ENCODE measurements at places on chromosomes 11 and 22.

GRCh38 chr22:48403521-48404403 is 1423.9 kb downstream of the BRD1 start:
- DNase-seq, result no peak

DNA sequence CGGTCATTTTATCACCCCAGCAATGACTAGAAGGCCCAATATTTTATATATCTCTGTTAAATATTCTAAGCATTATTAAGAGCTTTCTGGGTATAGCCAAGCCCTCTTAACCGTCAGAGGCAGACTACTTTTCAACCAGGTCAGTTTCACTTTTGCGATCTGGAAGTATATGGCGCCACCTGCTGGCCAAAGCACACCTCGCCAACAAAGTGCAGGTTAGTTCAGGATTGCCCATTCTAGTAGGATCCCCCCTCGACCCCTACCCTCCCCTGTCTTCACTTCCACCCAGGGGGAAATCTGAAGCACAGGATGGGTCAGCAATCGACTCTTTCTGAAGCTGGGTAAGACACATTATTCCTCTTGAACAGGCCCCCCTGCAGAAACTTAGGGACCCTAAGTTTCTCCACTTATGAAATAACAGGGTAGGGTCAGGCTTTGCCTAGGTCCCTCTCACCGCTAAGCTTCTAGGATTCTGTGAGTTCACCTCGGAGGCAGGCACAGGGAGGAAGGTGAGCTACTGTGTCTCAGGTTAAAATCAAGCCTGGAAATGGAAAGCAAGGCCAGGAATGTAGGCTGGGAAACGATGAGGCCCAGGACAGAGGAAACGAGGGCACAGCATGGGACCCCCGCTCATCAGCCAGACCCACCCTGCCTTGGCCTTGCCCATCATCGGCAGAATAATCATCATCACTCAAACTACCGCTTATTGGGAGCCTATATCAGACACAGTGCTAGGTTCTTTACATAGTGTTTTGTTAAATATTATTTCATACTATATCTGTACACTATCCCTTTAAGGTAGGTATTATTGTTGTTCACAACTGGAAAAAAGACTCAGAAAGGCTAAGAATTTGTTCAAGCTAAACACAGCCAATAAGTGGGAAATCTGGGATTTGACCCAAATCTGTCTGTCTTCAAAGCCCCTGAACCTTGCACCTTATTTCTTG is 35.6 kb downstream of the KCNJ1 start:
- peak; percentile 86 for DNase-seq

GRCh38 chr11:130454491-130455252 is 6.2 kb downstream of the ADAMTS15 start:
- DNase-seq, result no peak

DNA sequence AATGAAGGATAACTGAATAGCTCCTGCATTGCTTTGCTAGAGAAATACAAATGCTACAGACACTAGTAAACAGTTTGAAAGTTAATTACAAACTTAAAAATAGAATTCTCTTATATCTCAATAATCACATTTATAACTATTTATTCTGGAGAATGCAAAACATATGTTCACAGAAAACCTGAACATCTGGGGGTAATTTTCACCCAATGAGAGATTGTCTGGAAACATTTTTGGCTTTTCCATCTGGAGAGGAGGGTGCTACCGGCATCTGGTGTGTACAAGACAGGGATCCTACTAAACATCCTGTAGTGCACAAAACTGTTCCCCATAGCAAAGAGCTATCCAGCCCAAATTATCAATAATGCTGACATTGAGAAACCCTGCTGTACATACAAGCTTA is 378.4 kb upstream of the CHORDC1 start:
- no peak for DNase-seq

DNA sequence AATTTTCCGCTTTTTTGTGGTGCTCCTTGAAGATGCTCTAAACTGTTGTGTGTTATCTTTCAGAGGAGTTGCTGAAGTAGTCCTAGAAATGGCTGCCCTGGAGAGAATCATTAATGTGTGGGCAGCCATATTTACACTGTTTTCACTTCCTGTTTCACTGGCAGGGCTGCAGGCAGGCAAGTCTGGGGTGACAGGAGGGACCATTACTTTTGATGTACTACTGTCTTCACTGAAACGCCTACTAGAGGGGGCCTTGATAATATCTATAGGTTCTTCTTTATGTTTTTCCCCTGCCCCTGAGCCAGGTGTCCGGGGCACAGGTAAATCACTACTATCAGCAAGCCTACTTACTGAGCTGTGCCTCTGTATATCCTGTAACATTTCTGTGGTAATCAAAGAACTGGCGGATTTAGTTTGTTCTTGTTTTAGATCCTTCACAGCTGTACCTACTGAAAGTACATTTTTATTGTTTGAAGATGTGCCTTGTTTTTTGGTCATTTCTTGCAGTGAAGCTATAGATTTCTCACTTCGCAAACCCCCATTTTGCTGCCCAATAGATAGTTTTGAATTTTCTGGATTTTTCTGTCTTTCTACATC is 39.7 kb downstream of the ACAT1 start:
- no peak for DNase-seq

- DNase-seq, result no peak
Measured at GRCh38 chr11:61283613-61284012, 11.5 kb downstream of the VWCE start.

Measured in right hindlimb (tissue), 1 donor.